ENCODE measurements at places on chromosomes 4 and X. TPM values are rescaled to one million over a fixed set of nuclear protein-coding genes. Genes with fewer than 3 reads are reported as not detected.

The CCKAR gene
- total RNA-seq: 1.2 TPM

The PNMA6F gene
- not detected for total RNA-seq

The VCX3B gene
- total RNA-seq: not detected

The PAGE2 gene
- not detected for total RNA-seq

The YY2 gene
- 0.84 TPM for total RNA-seq

The CDX4 gene
- not detected for total RNA-seq

The MAP3K15 gene
- total RNA-seq: not detected

The POF1B gene
- total RNA-seq: 0.23 TPM

The CXCL11 gene
- total RNA-seq: not detected

The ZFP92 gene
- total RNA-seq: 1.2 TPM

The DGKK gene
- not detected for total RNA-seq

The NSG1 gene
- total RNA-seq: 5.1 TPM

The RP2 gene
- total RNA-seq: 7.2 TPM

The TIMM8A gene
- 3.7 TPM for total RNA-seq

The STBD1 gene
- total RNA-seq: 16.2 TPM

The RTL5 gene
- 13.7 TPM for total RNA-seq

The MAGEB5 gene
- total RNA-seq: not detected

The PPM1K gene
- 35.9 TPM for total RNA-seq

The USP17L5 gene
- total RNA-seq: not detected

The RAB40AL gene
- 0.99 TPM for total RNA-seq

The RHOXF2 gene
- not detected for total RNA-seq

The VCX2 gene
- not detected for total RNA-seq

The RHOXF2B gene
- total RNA-seq: not detected

The DRP2 gene
- 0.97 TPM for total RNA-seq

The GABRB1 gene
- total RNA-seq: not detected

The TLR7 gene
- 1.2 TPM for total RNA-seq

The GLA gene
- total RNA-seq: 17.2 TPM
